ENCODE measurements at places on chromosomes 5 and 9.
A peak's percentile ranks its signal among the peaks of the same experiment; 100 is the strongest.

- no peak overlapping the region for H3K4me3 ChIP-seq
- no peaks in the 10 kb centered on the region for H3K4me1 ChIP-seq
- no peak overlapping the region for H3K27ac ChIP-seq
- no peak for DNase-seq
- H3K27me3 ChIP-seq: no peaks in the 10 kb centered on the region
These were observed 783.8 kb upstream of the WWC1 start for GRCh38 chr5:167507463-167508233.

- no peak for DNase-seq
- no peak overlapping the region for H3K4me3 ChIP-seq
- peaks cover 3% of the 10 kb centered on the region for H3K27me3 ChIP-seq
- no peaks in the 10 kb centered on the region for H3K36me3 ChIP-seq
These were observed 103.2 kb downstream of the MSX2 start for GRCh38 chr5:174827558-174827957.

- no peaks in the 10 kb centered on the region for H3K36me3 ChIP-seq
- peaks cover 7% of the 10 kb centered on the region for H3K4me1 ChIP-seq
- no peak overlapping the region for H3K27ac ChIP-seq
- no peak for DNase-seq
- no peak overlapping the region for H3K4me3 ChIP-seq
These were observed 187.3 kb downstream of the EFNA5 start for GRCh38 chr5:107483231-107484024.

DNA sequence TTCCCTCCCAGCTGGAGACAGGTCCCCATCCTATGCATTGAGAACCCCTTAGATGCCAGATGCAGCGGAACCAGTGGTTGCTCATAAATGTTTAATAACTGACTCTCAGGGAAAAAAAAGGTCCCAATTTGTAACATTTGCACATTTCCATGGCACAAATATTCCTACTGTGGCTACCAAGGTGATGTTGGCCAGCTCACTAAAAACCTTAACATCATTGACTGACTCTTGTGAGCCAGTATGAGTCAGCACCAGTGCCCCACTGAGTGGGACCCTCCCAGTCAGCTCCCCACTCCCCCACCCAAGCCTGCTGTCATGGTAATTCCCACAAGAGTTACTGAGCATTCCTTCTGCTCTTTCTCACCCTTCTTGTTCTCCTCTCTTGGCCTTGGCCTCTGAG, 26.9 kb upstream of the FGD3 start:
- H3K27me3 ChIP-seq: no peaks in the 10 kb centered on the region
- DNase-seq: no peak
- H3K4me1 ChIP-seq: peaks cover 9% of the 10 kb centered on the region
- no peak overlapping the region for H3K4me3 ChIP-seq
- H3K27ac ChIP-seq: no peak overlapping the region

DNA sequence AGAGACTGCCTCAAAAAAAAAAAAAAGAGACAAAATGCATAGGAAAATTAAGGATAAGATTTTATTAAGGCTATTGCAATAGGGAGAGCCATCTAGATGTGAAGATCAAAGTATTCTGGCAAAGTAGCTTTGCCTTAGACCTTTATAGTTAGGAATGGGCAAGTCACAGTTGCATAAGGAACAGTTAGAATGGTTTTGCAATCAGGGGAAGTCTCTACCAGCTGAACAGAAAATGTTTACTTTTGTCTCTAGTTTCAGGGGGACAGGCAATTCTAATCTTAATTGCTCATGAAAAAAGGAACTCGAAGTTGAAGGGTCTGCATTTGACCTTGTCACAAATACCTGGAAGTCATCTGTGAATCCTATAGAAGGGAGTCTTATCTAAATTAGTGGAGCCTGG, 13.1 kb upstream of the ATP6V1G1 start:
- no peak overlapping the region for H3K27ac ChIP-seq
- H3K4me3 ChIP-seq: no peak overlapping the region
- H3K36me3 ChIP-seq: no peaks in the 10 kb centered on the region
- no peaks in the 10 kb centered on the region for H3K4me1 ChIP-seq
- no peak for DNase-seq
- no peaks in the 10 kb centered on the region for H3K27me3 ChIP-seq

- no peak for DNase-seq
- H3K27ac ChIP-seq: no peak overlapping the region
- no peaks in the 10 kb centered on the region for H3K4me1 ChIP-seq
- no peaks in the 10 kb centered on the region for H3K36me3 ChIP-seq
These were observed 1408.4 kb upstream of the C9orf72 start for GRCh38 chr9:28981711-28982110.

DNA sequence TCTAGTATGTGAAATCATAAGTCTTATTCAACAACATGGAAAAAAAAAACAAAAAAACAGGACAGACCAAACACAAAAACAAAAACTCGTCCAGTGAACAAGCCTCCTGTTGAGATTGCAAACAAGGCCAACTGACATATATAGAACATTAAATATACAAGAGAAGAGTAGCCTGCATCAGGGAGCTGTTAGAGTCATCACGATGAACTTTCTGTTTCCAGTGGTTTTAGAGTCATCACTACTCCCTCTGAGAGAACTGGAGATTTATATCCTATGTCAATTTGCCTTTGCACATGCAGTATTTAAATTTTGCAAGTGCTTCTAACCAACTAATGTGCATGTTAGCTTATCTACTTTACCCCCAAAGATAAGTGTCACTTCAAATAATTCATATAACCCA, 9.9 kb downstream of the SNCAIP start:
- no peaks in the 10 kb centered on the region for H3K36me3 ChIP-seq
- no peaks in the 10 kb centered on the region for H3K27me3 ChIP-seq
- H3K27ac ChIP-seq: no peak overlapping the region
- no peak overlapping the region for H3K4me3 ChIP-seq
- no peak for DNase-seq

DNA sequence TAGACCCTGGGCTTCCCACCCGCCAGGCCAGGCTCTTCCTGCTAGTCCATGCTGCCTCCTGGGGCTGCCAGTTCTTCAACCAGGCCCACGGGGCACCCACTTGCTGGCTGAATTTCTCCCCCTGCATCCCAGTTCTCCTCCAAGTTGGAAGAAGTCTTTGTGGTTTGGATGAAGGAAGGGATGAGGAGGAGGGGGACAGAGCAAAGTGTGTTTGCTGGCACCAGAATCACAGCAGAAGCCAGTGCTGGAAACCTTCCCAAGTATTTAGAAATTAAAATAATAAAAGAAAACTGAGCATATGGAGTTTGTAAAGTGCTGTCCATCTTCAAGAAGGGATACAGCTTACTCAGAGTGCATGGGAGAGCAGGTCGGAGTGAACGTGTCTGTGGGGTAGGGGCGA, 19.4 kb upstream of the UNC5A start:
- DNase-seq: no peak
- H3K4me3 ChIP-seq: no peak overlapping the region
- no peaks in the 10 kb centered on the region for H3K36me3 ChIP-seq
- H3K27ac ChIP-seq: no peak overlapping the region

DNA sequence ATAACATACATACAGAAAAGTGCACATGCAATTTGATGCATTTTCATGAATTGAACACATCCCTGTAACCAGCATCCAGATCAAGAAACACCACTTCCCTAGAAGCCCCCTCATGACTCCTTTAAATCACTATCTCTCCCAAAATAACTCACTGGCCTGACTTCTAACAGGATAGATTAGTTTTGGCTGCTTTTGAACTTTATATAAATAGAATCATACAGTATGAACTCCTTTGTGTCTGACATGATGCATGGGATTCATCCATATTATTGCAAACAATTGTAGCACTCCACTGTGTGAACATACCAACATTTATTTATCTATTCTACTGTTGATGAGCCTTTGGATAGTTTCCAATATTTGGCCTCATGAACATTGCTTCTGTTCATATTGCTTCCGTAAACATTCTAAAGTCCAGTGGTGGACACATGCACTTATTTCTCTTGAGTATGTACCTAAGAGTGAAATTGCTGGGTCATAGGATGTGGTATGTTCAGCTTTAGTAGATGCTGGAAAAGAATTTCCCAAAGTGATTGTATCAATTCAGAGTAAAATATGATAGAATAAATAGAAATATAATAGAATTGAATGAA, 148.7 kb upstream of the GDNF start:
- no peaks in the 10 kb centered on the region for H3K4me1 ChIP-seq
- DNase-seq: no peak
- no peak overlapping the region for H3K4me3 ChIP-seq
- no peak overlapping the region for H3K27ac ChIP-seq
- H3K27me3 ChIP-seq: no peaks in the 10 kb centered on the region

DNA sequence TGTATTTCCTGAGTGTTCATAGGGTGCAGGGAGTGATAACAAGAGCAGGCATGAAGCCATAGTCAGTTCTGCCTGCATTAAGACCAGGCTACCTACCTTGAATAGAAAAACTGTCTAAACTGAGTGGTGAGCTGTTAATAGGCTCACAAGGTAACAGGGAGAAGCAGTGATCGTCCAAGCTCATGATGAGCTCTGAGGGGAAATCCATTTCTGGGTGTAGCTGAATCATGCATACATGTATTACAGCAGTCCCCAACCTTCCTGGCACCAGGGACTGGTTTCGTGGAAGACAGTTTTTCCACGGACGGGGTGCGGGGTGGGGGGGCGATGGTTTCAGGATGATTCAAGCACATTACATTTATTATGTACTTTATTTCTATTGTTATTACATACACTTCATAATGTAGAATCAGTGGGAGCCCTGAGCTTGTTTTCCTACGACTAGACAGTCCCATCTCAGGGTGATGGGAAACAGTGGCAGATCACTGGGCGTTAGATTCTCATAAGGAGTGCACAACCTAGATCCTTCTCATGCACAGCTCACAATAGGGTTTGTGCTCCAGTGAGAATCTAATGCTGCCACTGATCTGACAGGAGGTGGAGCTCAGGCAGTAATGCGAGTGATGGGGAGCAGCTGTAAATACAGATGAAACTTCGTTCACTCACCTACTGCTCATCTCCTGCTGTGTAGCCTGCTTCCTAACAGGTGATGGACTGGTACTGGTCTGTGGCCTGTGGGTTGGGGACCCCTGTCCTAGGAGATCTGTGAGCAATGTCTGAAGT, 100.0 kb upstream of the IL6ST start:
- H3K27me3 ChIP-seq: no peaks in the 10 kb centered on the region
- H3K36me3 ChIP-seq: no peaks in the 10 kb centered on the region
- H3K4me3 ChIP-seq: no peak overlapping the region
- H3K27ac ChIP-seq: peak overlapping the region; percentile 7
- no peak for DNase-seq

DNA sequence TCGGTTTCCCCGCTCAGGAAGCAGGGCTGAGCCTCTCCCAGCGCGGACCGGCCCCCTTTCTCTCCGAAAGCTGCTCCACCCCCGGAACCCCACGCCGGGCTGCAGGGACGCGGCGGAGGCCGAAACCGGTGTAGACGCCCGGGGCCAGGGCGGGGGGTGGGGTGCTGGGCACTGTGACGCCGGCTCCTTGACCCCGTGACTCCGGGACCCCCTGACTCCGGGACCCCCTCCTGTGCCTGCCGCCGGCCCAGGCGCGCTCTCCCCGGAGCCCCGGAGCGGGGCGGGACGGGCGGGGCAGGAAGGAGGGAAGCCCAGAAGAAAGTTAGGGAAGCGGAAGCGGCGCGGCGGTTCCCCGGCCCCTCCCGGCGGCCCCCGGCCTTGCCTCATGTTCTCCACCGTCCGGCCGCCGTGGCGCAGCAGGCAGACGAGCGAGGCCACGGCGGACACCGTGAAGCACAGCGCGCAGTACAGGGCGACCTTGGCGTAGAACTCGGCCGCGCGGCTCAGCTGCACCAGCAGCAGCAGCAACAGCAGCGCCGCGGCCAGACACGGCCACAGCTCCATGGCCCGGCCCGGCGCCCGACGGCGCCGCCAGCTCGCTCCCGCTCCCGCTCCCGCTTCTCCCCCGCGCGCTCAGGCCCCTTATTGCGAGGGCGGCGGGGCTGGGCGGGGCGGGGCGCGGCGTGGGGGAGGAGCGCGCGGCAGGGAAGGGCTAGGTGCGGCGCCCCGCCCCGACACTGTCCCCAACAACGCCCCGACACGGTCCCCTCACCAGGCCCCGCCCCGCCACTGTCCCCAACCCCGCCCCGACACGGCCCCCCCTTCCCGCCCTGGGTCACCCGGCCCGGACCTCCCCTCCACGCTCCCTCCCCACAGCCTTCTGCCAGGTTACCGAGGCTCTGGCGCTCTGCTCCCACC, at the start of gene AGPAT2:
AGPAT2 (minus strand) TSS at position 664 of the 918 bp plus-strand sequence; CDS start at position 564, 100 bp downstream.
- DNase-seq: peak; percentile 25
- no peak within 1 kb of the TSS for H3K27ac ChIP-seq
- peaks cover 27% of the 10 kb centered on the region for H3K4me1 ChIP-seq
- H3K4me3 ChIP-seq: peak within 1 kb of the TSS; percentile 68
- no peaks in the 10 kb centered on the region for H3K36me3 ChIP-seq

GRCh38 chr9:100217536-100217935, 118.5 kb downstream of the INVS start:
- no peak overlapping the region for H3K4me3 ChIP-seq
- peaks cover 6% of the 10 kb centered on the region for H3K36me3 ChIP-seq
- no peaks in the 10 kb centered on the region for H3K4me1 ChIP-seq
- no peak overlapping the region for H3K27ac ChIP-seq
- DNase-seq: no peak
- H3K27me3 ChIP-seq: no peaks in the 10 kb centered on the region

DNA sequence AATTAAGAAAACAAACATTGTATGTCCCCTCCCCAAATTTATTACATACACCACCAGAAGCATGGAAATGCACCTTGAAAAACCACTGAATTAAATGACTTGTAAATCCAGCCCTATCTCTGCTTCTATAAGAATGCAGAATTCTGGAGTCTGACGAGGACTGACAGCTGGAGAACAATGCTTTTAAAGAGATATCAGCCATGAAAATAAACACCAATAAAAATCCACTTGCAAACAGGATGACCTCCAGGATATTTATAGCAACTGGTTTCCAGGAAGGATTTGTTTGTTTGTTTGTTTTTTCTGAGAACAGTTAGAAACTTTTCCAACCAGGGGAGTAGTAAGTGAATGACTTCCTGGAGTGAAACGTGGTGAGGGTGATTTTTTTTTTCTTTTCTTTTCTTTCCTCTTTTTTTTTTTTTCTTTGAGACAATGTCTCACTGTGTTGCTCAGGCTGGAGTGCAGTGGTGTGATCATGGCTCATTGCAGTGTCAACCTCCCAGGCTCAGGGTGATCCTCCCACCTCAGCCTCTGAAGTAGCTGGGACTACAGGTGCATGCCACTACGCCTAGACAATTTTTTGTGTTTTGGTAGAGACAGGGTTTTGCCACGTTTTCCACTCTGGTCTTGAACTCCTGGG, 38.7 kb upstream of the SLC36A1 start:
- H3K4me1 ChIP-seq: no peaks in the 10 kb centered on the region
- H3K27me3 ChIP-seq: peaks cover 8% of the 10 kb centered on the region

- no peak overlapping the region for H3K4me3 ChIP-seq
- H3K27ac ChIP-seq: no peak overlapping the region
- H3K4me1 ChIP-seq: no peaks in the 10 kb centered on the region
- no peaks in the 10 kb centered on the region for H3K36me3 ChIP-seq
These were observed 588.4 kb upstream of the COX7C start for GRCh38 chr5:86029308-86029707.

GRCh38 chr5:151937851-151938250, 13.2 kb upstream of the GLRA1 start:
- H3K27ac ChIP-seq: no peak overlapping the region
- H3K27me3 ChIP-seq: no peaks in the 10 kb centered on the region
- no peaks in the 10 kb centered on the region for H3K4me1 ChIP-seq
